Fibroblast of villous mesenchyme (primary cell): ENCODE measurements at places on chromosomes 1 and 21.
A peak's percentile ranks its signal among the peaks of the same experiment; 100 is the strongest.

- DNase-seq: no peak
Measured at GRCh38 chr1:3217181-3217641, 148.2 kb downstream of the PRDM16 start.

DNA sequence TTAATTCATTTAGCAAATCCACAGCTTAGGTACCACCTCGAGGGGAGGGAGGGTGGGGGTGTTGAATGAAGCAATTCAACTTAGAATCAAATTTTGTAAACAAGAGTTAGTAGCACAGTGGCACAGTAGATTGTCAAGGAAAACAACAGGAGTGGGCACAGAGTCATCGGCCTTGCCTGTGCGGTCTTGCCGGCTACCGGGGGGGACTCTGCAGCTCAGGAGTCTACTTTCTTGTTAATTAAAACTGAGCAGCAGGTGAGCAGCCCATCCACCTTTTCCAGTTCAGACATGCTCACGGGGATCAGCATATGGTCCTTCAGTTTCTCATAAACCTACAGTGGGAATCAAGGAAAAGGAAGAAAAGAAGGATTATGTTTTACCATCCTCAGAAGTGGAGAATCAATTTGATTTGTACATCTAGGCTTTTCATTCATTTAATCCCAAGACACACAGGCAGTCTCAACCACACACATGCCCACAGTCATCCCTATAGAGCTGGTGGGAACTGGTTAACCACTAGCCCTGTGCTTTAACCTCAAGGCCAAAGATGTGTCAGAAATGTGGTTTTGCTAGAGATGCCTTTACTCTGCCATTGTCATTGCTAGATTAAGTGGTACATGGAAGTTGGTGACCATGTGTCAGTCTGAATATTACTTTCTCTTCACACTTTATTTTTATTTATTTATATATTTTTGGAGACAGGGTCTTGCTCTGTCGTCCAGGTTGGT, 45.0 kb upstream of the BCL10 start:
- peak; percentile 44 for DNase-seq

GRCh38 chr1:36321119-36321951, 2.1 kb downstream of the EVA1B start:
- peak; percentile 99 for DNase-seq

DNA sequence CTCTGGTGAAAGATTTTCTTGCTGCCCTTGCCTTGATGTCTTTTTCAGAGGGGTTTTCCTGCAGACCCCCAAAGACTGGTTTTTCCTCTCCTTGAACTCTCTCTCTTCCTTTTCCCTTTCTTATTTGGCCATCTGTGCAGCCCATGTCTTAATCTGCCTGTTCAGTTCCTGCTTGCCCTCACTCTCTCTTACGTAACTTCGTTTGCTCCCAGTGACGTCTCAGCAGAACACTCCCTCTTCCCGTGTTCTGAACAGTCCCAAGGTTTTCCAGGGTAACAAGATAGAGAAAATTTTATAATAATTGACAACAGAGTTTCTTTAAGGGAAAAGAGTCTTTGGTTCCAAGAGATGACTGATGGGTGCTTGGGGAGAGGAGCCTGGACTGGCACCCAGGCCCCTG, 109.1 kb upstream of the LMO4 start:
- peak; percentile 54 for DNase-seq

DNA sequence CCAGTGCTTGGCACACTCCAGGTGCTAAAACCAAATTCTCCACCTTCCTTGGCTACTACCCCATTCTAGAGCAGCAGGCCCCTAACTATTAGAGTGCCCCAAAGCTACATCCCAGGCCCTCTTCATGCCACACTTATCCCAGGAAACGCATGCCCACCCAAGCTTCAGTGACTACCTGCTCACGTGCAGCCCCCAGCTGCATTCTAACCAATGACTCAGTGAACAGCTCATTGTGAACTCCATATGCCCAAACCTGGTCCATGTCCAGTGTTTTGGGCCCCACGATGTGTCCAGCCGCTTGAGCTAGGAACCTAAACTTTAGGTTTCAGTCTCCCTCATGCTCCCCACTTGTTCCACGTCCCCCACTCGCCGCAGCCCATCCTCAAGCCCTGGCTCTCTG, 41.5 kb downstream of the NKAIN1 start:
- no peak for DNase-seq

GRCh38 chr1:207088701-207089626, at the start of gene C4BPB:
Gene C4BPB (plus strand): TSS chr1:207088860. CDS start chr1:207089532, 672 bp downstream.
- DNase-seq: peak; percentile 61

DNA sequence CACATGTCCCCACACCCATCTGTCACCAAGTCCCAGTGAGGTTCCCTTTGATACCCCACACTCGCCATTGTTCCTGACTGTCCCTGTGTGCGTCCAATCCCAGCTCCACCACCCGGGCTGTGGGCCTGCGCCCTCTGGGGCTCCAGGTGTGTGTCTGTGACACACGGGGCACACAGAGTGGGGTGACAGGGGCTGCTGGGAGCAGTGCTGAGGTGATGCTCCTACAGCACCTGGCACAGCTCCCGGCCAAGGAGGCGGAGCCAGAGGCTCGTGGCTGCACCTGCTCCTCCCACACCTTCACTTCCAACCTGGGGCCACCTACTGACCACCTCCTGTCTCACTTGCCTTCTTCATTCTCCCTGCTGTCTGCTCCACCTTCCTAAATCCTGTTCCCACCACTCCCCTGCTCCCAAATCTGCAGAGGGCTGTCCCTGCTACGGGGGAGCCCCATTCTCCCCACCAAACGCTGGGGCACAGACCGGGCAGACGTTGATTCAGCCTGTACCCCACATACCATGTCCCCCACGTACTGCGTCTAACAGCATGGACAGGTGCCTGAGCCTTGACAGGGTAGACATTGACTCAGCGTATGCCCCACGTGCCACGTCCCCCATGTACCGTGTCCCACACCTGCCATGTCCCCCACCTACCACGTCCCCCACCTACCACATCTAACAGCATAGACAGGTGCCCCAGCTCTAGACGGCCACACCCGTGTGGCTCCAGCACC, 16.4 kb downstream of the WDR4 start:
- DNase-seq: no peak
